Renal cortex interstitium (tissue), 15 donors: ENCODE measurements at places on chromosomes 5 and 9. TPM values are rescaled to one million over a fixed set of nuclear protein-coding genes. Genes with fewer than 3 reads are reported as not detected.

DNA sequence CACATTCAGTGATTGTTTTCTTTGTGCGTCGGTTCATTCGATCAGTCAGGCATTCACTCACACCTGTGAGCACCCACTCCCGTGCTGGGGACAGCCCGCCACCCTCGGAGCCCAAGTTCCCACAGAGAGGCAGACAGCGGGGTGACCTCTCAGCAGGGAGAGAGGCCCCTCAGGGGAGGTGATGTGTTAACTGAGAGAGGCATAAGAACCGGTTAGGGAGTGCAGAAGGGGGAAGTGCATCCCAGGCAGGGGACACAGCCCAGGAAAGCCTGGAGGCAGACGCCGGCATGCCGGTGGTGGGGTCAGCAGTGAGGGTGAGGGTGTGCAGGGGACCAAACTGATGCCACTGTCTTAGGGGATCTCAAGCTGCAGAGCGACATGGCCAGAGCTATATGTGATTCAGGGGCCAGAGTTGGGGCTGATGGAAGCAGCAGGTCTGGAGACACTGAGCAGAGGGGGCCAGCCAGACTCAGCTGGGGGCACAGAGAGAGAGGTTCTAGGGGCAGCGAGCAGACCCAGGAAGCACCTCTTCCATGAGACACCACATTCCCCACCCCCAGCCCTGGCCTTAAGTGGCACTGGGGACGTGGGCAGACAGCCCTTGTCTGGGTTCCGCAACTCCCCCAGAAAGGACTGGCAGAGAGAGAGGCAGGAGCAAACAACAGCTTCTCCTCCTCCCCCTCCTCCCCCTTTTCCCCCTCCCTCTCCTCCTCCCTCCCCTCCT, 35.9 kb downstream of the HK3 start:
- no peak for DNase-seq

DNA sequence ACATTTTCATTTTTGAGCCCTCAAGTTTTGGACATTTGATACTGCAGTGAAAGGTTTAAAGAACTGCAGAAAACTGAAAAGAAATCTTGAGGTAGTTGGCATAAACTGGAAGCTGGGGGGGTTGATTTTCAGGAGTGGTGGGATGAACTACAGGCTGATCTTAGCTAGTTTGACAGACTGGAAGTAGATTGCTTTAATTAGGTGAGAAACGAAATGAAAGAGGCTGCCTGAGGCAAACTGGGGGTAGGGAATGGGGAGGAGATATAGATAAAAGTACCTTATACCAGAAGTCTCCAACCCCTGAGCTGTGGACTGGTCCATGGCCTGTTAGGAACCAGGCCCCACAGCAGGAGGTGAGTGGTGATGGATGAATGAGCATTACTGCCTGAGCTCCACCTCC, 101.4 kb upstream of the SPEF2 start:
- no peak for DNase-seq

DNA sequence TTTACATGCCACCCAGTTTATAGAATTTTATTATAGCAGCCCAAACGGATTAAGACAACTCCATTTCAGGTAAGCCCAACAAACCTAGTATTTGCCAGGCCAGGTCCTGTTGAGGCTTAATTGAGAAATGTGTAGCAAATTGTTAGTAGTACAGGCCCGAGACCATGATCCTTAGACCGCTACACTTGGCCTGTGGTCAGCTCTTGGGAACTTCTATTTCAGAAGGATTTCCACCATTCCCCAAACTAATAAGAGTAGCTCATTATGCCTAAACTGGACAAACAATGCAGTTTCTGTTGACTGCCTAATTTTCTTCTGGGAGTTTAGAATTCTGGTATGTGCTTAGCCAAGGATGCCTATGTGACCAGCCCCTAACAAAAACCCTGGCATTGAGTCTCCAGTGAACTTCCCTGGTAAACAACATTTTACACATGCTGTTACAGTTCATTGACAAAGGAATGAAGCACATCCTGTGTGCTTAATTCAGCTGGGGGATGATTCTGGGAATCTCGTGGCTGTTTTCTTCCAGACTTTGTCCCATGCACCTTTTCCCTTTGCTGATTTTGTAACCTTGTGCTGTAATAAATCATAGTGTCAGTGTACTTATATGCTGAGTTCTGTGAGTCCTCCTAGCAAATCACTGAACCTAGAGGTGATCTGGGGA, 5.6 kb upstream of the GPX3 start:
- DNase-seq: peak; percentile 41

DNA sequence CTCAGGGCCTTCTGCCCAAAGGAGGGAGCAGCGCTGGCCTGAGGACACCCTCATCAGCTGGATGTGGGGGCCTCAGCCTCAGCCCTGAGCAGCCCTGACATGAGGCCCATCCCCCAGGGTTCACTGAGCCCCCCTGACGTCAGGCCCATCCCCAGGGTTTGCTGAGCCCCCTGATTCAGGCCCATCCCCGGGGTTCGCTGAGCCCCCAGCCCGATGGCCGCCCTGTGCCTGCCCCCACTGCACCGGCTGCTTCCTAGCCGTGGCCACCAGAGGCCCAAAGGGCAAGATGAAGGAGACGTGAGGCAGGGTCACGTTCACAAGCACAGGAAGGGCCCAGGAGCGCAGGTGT, 19.5 kb upstream of the NSMF start:
- no peak for DNase-seq

DNA sequence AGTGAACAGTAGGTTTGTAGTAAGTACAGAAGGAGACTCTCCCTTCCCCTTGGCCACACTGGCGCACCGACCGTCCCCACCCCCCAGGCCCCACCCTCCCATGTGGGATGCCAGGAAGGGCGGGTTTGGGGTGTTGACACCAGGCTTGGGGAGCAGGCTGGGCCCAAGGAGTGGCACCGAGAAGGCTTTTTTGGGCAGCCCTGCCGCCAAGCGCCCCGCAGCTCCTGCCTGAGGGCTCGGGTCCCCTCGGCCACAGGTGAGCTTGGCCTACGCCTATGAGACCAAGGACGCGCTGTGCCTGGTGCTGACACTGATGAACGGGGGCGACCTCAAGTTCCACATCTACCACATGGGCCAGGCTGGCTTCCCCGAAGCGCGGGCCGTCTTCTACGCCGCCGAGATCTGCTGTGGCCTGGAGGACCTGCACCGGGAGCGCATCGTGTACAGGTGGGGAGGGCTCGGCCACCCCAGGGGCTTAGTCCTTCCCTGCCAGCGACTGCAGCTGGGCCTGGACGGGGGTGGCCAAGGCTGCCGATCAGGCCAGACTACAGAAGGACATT, 7.3 kb downstream of the GRK6 start:
- DNase-seq: no peak

DNA sequence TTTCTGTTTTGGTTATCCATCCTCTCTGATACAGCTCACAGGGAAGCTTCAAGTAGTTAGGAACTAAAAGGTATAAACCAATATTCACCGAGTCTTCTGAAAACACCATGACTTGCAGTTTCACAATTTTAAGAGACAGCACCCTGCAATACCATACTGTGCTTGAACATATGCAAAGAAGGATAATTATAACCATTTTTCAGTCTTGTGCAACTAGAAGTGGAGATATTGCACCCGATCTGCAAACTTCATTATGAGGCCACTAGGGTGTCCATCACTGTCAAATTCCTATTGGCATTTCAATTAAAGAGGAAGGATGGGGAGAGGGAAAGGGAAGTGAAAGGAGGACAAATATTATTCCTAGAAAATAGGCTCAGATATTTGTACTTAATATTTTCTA, 32.4 kb upstream of the CEP120 start:
- no peak for DNase-seq

GRCh38 chr9:97543561-97543960, 42.1 kb downstream of the TMOD1 start:
- DNase-seq: no peak

DNA sequence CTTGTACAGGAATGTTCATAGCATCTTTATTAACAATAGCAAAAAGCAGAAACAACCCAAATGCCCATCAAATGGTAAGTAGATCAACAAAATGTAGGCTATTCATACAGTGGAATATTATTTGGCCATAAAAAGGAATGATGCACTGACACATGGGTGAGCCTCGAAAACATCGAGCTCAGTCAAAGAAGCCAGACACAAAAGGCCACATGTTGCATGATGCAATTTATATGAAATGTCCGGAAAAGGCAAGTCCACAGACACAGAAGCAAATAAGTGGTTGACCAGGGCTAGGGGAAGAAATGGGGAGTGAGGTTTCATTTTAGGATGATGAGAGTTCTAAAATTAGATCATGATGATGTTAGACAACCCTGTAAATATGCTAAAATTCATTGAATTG, 16.5 kb upstream of the SLC2A8 start:
- no peak for DNase-seq

GRCh38 chr9:89533411-89534095, 35.6 kb upstream of the SEMA4D start:
- no peak for DNase-seq

DNA sequence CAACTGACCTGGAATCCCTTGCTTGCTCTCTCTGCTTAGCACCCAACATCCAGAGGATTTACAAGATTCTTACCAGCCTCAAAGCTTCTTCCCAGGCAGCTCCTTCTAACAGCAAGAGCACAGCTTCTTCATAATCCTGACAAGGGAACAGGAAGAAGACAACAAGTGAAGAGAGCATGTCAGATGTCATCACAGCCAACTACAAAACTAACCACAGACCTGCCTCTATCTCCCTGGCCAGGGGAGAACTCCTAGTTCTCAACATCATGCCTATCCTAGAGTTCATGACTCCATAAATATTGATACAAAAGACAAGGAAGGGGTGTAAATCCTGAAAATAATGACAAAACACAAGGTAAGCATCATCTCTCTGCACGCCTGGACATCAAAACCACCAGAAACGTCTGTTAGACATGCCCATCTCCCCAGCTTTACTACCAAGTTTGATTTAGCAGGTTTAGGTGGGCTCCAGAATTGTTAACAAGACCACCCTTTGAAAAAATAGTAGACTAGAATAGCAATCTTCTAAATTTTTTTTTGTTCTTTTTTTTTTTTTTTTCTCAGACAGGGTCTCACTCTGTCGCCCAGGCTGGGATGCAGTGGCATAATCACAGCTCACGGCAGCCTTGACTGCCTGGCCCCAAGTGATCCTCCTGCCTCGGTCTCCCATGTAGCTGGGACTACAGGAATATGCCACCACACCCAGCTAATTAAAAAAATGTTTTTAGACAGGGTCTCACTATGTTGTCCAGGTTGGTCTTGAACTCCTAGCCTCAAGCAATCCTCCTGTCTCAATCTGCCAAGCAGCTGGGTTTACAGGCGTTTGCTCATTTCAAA, 20.2 kb downstream of the ACTL7A start:
- no peak for DNase-seq

GRCh38 chr9:135022191-135022870, 65.1 kb upstream of the OLFM1 start:
- DNase-seq: no peak

DNA sequence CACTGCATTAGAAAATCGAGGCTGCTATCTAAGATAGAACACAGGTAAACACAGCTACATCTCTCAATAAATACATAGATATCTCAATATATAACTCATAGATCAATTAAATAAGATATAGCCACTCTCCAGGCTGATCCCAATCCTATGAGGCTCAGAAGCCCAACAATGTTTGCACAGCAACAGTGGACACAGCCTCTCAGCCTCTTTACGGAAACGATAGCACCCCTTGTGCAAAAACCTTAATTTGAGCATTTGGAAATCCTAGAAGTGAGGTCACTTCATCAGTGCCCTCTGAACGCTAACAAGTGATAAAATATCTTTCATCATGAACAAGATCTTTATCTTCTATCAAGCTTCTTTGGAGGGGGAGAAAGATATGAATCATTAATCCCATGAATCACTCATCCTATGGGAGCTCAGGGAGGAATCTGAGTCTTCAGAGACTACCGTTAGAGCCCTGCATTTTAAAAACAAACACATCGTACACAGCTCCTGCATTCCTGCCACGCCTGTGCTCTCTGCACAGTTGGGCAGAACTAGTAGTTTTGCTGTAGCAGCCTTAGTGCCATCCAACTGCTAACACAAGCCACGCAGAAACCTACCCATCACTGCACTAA, 71.4 kb downstream of the MED27 start:
- no peak for DNase-seq

- no peak for DNase-seq
Measured at GRCh38 chr5:54470128-54470527, 14.6 kb downstream of the HSPB3 start.

- no peak for DNase-seq
Measured at GRCh38 chr5:55540525-55540924, 5.8 kb upstream of the PLPP1 start.

DNA sequence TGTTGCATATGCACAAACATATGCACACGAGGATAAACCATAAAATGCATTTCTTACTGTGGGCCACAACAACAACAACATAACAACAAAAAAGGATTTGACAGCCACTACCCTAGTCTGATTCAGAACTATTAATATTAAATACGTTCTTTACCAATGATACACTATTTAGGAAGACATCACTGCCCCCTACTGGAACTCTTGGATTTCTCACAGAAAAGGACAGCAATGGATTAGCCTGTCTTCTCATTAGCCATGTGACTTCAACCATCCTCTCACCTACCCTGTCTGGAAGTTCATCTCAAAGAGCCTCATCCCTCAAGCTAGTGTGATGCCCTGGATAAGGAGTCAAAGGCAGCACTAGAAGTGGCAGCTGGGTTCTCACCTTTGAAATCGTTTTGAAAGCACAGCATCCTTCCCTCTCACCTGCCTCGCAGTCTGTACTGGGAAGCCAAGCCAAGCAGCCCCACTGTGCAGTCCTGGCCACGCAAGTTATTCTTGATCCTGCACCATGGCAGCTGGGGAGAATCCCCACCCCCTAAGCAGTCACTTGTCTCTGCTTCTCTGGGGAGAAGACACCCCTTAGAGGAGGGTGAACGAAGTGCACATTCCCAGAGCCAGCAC, 64.6 kb downstream of the SH3TC2 start:
- peak; percentile 47 for DNase-seq

- DNase-seq: no peak
Measured at GRCh38 chr5:170404398-170404797, 15.2 kb upstream of the KCNMB1 start.

- DNase-seq: no peak
Measured at GRCh38 chr9:109769250-109769649, 10.7 kb upstream of the PALM2AKAP2 start.

GRCh38 chr5:158205992-158206391, 347.0 kb upstream of the CLINT1 start:
- no peak for DNase-seq

DNA sequence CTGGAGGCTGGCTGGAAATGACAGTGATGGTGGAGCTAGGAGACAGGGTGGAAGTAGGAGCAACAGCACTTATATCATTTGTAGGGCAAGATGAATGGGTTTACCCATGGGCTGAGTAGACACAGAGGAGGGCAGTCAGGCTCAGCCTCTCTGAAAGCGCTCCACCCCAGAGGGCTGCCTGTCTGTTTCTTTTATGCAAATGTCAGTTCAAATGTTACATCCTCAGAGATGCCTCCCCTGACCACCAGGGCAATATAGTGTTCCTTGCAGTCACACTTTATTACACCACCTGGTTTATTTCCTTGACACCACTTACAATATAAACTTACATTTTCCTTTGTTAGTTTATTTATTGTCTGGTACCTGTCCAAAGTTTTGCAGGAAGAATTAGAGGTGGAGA, 159.5 kb upstream of the IL12B start:
- DNase-seq: no peak

- DNase-seq: no peak
Measured at GRCh38 chr5:35038891-35039290, 8.9 kb downstream of the AGXT2 start.

Gene PCDHA3
- 0.41 TPM for polyA plus RNA-seq

Gene C5orf52
- not detected for polyA plus RNA-seq

Gene FAM169A
- 19.5 TPM for polyA plus RNA-seq

Gene TXNDC8
- not detected for polyA plus RNA-seq

Gene TRIP13
- 19.0 TPM for polyA plus RNA-seq

Gene RXRA
- 51.7 TPM for polyA plus RNA-seq

Gene TNC
- 366 TPM for polyA plus RNA-seq

Gene OR1J2
- not detected for polyA plus RNA-seq

Gene SERF1A
- polyA plus RNA-seq: 3.6 TPM

Gene NDUFB6
- 73.0 TPM for polyA plus RNA-seq

Gene MTMR12
- 43.9 TPM for polyA plus RNA-seq
